ENCODE measurements at places on chromosomes 11 and 22.

DNA sequence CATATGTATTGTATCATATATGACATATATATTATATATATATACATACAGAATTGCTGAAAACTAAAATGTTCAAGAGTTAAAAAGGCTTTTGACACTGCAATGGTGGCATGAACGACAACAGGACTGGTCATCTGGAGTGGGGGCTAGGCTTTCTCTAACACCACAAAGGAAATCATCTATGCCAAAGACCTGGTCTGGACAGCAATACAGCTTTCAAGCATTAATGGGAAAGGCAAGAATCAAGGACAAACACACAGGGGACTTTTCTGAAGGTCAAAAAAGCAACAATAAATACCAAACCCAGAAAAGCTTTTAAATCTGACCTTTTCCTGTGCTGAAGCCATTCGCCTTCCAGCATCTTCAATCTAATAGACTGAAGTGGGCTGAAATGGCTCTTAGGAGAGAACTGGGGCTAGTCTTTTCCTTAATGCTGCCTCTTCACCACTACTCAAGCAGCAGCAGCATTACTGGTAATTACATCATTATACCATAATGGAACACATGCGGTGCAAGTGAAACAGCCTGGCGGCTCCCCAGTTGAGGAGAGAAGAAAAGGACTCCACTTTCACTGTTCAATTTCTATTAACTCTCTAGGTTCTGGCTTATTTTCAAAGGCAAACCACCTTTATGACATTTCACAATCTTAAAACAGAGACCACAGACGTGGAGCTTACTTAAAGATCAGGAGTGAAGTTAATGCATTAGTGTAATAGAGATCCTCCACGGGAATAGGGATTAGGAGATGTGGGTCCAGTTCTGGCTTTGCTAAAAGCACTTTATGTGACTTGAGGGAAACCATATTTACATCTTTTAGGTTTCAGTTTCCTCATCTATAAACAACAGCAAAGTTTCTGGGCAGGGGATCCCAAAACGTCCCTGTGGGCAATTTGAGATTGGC, 63.0 kb downstream of the GAB2 start:
- no peak for DNase-seq

DNA sequence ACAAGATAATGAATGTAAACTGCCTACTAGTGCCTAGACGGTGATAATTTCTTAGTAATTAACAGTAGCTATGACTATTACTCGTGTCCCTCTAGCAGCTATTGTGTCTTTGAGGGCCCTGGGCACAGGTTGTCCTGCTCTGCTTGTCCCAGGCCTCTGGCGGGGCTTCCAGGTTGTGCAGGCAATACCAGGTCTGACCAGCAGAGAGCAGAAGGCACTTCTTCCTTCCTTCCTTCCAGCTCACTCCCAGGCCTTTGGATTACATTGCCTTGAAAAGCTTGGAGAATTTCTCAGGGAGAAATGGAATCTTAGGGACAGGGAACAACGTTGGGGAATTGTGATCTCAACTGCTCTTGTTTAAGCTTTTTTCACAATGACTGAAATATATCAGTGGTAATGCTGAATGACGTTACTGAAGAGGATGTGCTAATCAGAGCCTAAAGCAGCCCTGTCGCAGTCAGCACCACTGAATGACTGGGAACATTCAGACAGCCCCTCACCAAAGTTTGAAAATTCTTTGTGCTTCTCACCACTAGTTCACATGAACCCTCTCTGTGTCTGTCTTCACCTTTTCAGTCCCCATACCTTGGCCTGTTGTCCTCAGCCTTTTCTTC, 8.4 kb upstream of the CCKBR start:
- DNase-seq = peak; percentile 81

DNA sequence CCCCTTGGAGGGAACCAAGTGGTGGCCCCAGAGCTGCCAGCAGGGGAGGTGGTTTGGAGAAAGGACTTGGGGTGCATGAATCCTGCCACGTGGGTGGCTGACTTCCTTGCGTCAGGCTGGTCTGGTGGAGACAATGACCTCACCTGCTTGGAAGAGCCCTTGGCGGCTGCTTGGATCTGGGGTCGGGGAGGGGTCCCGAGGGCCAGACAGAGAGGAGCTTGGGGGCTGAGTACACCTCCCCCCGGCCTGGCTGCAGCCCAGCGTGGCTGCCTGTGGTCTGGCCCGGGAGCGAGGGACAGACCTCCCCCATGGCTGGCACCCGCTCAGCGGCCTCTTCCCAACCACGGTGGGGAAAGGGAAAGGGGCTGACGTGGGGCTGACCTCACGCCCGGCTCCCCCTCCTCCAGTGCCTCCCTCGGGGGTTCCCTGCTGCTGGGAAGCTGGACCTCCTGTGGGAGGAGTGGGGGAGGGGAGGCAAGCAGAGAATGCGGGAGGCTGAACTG, 13.8 kb downstream of the LIF start:
- DNase-seq = no peak

DNA sequence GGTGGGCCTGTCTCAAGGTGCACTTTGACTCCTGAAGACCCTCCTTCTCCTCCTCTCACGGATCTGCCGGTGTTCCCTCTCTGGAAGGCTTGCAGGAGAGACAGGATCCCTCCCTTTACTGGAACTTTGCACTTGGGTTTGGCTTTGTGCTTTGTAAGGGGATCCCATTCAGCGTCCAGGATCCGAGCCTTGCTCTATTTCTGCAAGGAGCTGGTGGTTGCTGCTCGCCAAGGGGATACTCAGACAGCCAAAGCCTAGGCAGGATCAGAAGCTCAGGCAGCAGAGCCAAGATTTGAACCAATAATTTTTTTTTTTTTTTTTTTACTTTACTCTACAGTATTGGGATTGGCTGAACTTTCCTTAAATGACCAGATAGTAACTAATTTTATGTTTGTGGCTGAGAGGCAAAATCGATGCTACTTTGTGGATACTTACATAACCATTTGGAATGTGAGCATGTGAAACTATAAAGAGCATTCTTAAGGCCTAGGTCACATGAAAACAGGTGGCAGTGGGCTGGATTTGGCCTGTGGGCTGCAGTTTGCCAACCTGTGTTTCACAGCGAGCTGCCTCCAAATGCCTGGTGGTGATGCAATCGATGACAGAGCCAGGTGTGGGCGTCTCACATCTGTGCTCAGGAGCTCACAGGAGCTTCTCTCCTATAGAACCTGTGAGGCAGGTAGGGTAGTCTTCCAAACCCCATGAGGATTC, 25.2 kb downstream of the BCR start:
- DNase-seq = peak; percentile 24

- DNase-seq = peak; percentile 85
Measured at GRCh38 chr22:38871360-38872171, 450 bp downstream of the CBX6 start.

- DNase-seq = no peak
Measured at GRCh38 chr11:65479184-65480145, 19.4 kb upstream of the MALAT1 start.

GRCh38 chr11:112786196-112786595, 175.0 kb upstream of the NCAM1 start:
- no peak for DNase-seq

GRCh38 chr11:48019595-48019994, 39.2 kb downstream of the PTPRJ start:
- no peak for DNase-seq

DNA sequence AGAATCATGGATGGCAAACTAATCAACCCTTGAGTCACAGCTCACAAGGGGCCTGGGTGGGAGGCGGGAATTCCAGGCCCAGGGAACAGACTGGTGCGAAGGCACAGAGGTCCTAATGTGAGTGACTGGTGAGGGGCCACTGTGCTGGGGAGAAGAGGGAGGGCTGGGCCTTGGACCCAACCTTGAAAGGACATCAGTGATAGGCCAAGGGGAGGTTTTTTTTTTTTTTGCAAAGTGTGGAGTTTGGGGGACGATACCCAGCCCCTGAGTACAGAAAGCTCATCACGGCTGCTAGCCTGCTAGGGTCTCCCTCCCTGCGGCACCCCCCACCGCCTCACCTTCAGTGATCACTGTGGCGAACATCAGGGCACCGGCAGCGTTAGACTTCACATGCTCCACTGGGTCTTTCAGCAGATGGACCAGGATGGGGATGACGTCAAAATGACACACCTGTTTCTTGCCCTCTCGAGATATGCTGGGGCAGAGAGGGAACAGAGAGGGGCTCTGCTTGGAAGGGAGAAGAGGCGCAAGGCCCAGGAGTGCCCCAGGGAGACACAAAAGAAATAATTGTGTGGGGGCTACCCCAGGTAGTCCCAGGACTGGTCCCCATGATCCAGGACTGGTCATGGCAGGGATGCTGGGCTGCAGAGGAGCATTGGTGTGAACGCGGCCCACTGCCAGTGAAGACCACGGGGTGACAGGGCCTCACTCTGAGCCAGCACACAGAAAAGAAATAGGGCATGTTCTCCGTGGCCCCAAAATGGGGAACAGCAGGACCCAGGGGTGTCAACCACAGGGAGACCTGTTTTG, 8.6 kb upstream of the GNAZ start:
- DNase-seq = peak; percentile 43

DNA sequence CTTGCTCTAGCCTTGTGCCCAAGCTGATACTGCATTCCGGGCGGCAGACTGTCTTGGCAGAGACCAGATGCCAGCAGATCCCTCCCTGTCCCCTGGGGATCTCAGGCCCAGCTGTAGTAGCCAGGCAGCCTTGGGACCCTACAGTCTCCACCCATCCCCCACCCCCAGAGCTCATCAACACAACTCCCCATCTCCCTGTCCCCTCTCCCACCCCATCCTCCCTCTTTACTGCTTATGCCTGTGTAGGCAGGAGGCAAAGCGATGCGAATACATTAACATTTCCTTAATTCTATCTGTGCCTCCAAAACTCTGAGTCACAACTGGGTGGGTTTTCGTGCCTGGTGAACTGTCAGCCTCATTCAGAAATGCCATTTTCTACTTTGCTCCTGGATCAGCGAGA, 547.6 kb downstream of the BUD13 start:
- no peak for DNase-seq

DNA sequence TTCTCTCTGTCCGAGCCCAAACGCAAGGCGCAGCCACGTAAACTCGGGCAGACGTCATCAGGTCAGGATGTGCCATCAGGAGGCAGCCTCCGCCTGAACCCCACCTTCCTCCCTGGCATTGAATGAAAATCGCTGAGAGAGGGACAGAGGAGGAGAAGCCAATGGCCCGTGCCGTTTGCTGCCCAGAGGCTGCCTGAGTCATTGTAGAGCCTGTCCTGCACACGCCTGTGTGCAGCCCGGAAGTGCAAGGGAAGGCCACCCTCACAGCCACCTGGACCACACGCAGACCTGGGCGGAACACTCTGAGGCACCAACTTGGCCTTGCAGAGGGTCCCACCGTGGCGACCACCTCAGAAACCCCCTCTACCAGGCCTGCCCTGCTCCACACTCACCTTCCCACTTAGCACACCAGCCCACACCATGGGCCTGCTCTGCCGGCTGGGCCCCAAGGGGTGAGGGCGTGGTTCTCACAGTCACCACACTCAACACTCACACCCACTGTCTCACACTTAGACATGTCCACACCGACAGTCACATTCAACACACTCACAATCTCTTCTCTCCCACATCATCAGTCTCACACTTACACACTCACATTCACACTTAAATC, 9.1 kb downstream of the CHID1 start:
- DNase-seq = no peak
